ENCODE measurements at places on chromosomes 1 and 21. TPM values are rescaled to one million over a fixed set of nuclear protein-coding genes. Genes with fewer than 3 reads are reported as not detected.

DNA sequence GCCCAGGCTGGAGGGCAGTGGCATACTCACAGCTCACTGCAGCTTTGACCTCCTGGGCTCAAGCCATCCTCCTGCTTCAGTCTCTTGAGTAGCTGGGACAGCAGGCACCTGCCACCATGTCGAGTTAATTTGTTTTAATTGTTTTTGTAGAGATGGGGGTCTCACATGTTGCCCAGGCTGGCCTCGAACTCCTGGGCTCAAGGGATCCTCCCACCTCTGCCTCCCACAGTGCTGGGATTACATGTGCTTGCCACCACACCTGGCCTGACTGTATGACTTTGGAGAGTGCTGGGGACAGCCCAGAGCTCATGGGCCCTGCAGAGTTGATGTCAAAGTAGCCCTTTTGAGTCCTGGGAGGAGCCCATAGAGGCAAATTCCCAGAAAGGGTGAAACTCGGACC, 1.8 kb downstream of the OBSCN start:
- no peak for DNase-seq

The S100A7 gene
- polyA plus RNA-seq = 0.43 TPM

DNA sequence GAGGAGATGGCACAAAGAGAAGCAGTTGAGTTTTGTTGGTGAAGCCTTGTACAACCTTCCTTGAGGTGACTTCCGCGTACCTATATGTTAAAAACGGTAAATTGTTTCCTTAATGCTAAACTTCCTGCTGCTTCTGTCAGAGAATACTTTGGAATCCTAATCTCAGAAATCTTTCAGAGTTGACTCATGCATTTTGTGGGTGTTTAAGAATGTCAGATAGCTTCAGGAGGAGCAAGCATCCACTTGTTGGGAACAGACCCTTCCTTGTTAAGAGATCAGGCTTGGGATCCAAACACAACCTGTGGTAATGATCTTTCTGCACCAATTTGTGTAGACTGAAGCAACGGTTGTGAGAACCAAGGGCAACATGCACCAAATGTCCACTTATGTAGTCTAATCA, 29.5 kb downstream of the AK4 start:
- DNase-seq = no peak

GRCh38 chr1:221543529-221544120, 198.3 kb downstream of the DUSP10 start:
- peak; percentile 14 for DNase-seq

The AMY1A gene
- not detected for polyA plus RNA-seq

DNA sequence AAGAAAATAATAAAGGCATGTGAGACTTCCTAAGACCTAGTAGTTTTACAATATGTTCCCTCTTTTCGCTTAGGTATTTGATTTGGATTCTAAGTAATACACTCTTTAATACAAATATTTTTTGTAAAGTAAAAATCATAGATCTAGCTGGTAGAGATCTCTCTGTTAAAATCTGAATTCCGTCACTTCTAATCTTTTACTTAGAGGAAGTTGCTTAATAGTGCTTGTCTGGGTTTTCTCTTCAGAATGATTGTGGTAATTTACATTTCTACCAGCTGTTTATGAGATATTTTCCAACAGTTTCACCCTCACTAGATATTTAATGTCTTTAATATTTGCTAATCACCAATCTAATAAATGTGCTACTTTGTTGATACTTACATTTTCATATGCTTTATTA, 23.3 kb downstream of the RBM11 start:
- DNase-seq = no peak

DNA sequence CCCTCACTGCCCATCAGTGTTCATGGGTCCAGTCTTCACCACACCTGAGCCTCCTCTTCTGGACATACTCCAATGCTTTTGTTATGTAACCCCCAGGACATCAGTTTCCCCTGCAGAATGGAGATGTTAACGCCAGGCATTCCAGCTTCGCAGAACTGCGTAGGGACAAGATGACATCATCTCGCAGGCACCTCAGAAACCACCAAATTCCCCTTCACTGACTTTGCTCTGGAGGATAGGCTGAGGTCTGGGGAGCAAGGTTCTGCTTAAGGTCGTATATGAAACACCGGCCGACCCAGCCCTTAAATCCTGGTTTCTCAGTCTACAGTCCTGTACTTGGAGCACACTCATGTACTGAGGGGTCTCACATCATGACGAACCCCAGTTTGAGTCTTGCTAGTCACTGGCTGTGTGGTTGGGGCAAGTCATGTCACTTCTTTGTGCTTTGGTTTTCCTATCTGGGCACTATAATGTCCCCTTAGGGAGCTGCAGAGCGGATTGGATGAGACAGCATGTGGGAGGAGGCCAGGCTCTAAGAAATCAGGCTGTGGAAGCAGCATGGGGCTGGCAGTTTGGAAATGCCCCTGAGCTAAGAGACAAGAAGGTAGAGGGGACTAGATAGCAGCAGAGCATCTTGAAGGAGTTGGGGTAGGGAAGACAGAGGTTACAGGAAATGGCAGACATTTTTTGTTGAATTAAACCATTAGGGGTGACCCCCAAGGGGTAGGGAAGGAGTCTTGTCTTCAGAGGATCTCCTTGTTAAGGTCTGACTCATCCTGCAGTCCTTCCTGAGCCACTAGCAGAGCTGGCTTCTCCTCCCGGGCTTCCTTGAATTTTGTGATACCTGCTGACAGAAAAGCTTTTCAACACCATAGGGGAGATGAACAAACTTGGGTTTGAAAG, 138.3 kb downstream of the FOXD2 start:
- DNase-seq = no peak

DNA sequence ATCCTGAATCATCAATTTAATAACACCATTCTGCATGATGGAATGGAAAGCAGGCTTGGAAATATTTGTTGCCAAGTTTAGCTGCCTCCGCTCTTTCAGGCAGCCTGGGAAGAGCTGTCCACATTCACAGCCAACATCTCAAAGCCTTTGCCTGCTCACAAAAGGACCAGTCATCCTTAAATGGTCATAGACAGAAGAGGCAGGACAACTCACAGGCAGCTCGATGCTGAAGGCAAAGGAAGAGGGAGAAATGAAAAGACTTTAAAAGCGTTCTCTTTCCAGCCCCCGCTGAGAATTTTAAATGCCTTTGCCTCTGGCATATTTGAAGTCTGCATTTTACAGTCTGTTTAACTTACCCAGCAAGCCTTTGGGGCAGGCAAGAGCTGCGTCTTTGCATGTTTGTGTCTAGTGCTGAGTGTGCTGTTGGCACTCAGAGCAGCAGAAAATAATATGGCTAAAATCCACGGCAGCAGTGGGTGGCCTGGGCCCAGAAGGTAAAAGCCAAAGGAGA, 68.9 kb downstream of the NMNAT2 start:
- DNase-seq = no peak
